ENCODE measurements at places on chromosomes 16 and 17.

- DNase-seq: no peak
Measured at GRCh38 chr16:2480948-2481347, 6.0 kb downstream of the TBC1D24 start.

DNA sequence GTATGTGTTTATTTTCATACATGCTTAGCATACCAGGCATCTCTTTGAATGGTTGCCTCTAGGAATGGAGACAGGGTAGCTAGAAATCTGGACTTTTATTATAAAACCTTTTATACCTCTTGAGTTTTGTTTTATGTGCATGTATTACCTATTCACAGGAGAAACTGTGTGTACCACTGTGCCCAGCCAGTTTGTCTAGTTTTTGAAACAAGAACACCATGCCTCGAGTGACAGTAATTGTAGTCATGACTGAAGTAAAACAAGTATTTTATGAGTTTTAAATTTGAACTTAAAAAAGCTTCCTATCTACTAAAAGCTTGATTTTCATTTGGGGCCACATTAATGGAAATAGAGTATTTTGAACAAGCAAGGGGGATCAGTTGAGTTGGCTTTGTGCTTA is 57.4 kb downstream of the SNTB2 start:
- no peak for DNase-seq

DNA sequence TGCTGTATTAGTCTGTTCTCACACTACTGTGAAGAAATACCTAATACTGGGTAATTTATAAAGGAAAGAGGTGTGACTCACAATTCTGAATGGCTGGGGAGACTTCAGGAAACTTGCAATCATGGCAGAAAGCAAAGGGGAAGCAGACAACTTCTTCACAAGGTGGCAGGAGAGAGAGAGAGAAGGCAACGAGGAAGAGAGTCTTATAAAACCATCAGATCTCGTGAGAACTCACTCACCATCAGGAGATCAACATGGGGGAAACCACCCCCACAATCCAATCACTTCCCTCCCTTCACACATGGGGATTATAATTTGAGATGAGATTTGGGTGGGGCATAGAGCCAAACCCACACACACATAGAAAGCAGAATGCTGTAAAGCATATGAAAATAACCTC is 896.2 kb downstream of the CDH11 start:
- DNase-seq: no peak

DNA sequence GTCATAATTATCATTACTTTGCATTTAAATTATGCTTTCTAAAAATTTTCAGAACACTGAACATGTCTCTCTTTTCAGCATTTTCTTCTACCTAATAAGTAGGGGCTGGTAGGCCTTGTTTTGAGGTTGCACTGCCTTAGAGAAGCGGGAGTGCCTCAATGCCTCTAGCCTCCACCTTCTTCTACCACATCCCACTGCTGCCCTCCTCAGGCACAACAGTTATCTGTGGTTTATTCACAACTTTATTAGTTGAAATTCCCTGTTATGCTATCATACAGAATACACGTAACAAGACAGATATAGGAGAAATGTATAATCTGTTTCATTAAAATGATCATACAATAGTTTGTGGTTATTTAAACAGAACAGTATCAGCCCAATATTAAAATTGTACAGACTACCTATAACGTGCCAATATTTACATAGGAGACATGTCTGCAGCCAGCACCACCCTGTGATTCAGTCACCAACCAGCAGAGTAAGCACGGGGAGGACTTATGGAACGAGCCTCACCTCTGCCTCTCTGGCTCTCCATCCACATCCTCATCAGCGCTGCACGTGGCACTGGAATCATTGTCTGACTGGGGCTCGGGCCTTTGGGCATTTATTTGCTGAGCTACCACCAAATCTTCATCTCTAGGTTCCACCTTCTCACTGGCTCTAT is 101.2 kb downstream of the TTC19 start:
- DNase-seq: no peak

GRCh38 chr17:82173351-82174041 is 39.1 kb downstream of the CCDC57 start:
- DNase-seq: no peak

DNA sequence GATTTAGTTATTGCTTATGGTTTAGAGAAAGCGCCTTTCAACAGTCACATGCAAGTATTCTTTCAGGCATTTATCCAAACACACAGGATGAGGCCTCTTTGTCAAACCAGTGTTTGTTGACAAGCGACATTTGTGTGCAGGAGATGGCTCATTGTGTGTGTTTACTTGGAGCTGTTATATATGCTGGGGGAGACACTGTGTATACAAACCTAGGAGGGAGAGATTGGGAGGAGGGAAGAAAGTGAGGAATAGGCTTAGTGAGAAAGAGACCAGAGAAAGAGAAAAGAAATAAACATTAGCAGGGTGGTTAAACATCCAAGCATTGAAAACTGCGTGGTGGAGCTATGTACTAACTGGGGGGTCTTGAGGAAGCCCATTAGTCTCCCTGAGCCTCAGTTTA is 437.6 kb downstream of the MAF start:
- no peak for DNase-seq

DNA sequence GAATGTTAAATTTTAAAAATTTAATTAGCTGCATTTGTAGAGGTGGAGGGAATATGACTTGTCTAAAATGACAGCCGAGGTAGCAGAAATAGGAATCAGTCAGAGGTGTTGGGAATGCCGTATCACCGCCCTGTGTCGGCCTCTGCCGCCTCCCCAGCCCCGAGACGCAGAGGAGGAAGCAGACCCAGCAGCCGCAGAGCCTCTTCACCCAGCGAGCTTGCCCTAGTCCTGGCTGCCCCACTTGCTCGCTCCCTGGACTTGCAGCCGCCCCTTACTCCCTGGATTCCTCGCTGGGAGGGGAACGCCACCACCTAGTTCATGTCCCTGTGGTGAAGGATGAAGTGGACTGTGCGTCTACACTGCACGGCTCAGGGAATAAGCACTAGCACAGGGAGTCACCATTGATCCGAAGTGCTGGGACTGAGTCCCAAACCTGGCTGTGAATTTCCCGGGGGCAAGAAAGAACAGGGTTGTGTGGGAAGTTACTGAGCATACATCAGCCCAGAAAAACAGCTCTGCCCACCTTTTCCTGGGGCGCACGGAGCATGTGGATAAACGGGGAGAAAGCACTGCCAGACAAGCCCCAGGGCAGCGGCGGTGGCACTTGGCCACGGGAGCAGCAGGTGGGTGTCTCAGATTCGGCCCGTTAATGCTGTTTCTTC is 76.8 kb downstream of the RPTOR start:
- no peak for DNase-seq

GRCh38 chr17:13727441-13728171 is 125.9 kb upstream of the HS3ST3A1 start:
- DNase-seq: no peak

- DNase-seq: no peak
Measured at GRCh38 chr17:40922239-40922638, 15.2 kb downstream of the KRT23 start.

- DNase-seq: no peak
Measured at GRCh38 chr17:20206591-20206990, 197.4 kb downstream of the SPECC1 start.

DNA sequence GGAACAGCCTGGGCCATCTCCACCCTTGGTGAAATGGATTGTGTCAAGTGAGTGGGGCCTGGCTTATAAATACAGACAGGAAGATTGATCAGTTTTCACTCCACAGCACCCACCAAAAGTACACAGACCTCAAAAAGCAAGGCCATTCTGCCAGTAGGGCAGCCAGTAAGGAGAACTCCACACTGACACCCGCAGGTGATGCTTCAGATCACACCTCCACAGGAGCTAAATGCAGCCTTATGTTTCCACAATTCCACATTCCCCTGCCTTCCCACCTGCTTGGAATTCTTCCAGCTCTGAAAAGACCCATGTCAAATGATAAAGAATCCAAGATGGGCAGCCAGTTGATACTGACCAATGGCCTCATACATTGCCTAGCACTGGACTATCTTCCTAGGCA is 191.1 kb downstream of the ZFHX3 start:
- no peak for DNase-seq

DNA sequence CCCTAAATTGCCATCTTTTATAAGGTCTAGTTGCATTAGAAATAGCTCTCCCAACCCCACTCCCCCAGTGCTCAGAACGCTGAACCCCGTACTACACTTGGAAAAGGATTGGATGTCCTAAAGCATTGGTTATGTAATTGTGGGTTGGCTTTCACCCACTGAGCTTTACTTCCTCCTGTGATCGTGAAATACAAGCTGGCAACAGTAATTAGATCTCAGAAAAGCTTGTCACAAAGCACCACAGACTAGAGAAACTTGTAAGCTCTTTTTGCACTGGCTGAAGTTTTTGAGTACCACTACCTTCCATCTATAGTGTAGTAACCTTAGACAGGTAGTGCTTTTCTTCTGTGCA is 54.4 kb downstream of the SIAH1 start:
- DNase-seq: no peak

DNA sequence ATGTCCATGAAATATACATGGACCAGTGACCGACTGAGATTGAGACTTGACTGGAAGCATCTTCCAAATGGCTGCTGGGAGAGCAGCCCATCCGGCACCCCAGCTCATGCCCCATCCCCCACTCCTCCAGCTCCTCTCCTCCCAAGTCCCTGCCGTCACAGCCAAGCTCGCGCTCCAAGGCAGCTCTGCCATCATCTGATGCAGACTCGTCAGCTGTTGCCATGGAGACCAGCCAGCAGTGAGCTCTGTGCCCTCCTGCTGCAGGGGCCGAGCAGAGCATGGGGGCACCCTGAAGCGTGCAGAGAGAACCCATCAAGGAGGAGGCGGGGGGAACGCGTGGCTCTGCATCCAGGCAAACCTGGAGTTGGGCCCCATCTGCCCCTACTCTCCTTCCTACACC is 74.5 kb upstream of the TNRC6C start:
- no peak for DNase-seq

DNA sequence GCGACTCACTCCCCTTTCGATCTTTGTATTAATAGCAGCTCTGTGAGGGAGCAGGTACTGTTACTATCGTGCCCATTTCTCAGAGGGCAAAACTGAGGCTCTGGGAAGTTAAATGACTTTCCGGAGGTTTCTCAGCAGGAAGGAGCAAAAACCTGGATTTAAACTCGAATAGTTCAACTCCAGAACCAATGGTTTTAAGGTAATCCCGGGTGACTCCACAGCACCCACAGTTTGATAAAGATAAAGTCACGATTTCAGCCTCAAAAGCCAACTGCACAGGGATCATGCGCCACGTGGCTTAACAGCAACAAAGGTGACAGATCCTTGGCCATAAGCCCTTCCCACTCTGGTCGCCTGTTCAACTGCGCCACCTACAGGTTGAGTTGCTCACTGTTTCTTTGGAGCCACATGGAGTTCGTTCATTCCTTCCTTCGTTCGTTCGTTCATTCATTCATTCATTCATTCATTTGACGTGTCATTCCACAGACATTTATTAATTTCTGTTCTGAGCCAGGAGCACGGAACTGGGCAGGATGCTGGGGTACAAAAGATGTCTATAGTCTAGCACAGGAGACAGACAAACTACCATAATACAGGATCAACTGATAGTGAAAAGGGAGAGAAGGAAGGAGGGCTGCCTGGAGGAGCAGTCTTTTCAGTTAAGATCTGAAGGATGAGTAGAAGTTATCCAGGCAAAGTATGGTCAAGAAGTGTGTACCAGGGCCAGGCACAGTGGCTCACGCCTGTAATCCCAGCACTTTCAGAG is 134.8 kb downstream of the HS3ST2 start:
- DNase-seq: no peak

DNA sequence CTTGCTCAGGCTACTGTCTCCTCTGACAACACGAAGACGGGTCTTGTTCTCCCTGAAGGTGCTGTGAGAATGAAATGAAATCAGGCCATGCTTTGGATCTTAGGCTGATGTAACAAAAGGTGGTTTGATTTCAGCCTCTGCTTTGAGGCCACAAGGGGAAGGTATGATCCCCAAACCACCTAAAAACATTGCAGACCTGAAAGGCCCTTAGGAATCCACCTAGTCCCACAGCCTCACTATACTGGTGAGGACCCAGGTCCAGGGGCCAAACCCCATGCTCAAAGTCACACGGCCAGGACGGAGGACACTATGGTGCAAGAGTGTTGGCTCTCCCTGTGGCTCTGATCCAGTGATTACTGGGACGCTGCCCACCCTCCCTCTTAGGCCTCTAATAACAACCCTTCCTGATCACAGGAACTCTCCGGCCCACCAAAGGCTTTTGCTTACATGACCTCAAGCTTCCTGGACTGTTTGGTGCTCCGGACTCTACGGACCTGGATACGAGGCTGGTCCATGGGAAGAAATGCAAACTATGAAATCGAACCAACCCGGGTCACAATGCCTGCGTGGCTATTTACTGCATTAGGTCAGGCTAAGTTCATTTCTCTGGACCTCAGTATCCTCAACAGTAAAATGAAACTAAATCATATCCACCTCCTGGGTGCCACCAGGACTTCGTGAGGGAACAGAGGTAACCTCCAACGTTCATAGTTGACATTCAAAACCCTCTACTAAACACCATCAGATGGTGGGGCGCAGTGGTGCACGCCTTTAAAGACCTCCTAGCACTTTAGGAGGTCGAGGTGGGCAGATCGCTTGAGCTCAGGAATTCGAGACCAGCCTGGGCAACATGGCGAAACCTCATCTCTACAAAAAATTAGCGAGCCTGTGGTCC is 1.5 kb downstream of the TRIM25 start:
- no peak for DNase-seq

GRCh38 chr17:49327835-49328784 is 33.9 kb downstream of the ZNF652 start:
- no peak for DNase-seq

DNA sequence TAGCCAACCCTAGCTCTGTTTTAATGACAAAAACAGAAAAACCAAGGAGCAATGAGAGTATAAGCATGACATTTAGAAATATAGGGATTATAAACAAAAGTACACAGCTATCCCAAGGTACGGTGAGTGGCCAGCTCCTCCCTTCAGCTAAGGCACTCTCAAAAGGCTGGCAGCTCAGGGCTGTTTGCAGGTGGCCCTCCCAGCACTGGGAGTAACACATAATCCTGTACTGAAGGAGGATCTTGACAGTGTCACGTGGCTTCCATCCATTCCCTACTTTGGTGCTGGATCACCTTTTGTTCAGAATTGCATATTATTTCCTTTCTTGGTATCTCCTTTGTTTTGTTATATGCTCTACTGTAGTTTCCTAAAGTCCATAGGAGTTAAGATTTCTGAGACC is 500.8 kb downstream of the KCNJ18 start:
- DNase-seq: no peak

GRCh38 chr16:21959050-21959449 is 5.9 kb downstream of the UQCRC2 start:
- DNase-seq: no peak

DNA sequence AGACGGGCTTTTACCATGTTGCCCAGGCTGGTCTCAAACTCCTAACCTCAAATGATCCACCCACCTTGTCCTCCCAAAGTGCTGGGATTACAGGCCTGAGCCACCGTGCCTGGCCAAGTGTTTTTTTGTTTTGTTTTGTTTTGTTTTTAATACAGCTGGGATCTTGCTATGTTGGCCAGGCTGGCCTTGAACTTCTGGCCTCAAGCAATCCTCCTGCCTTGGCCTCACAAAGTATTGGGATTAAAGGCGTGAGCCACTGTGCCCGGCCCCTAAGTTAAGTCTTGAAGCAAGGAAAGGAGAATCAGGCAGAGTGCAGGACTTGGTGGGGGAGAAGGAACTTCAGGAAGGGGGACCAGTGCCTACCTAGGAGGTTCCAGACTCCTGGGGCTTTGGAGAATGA is 51.7 kb upstream of the NOL11 start:
- no peak for DNase-seq

GRCh38 chr17:18319604-18320256 is 4.6 kb downstream of the SMCR8 start:
- no peak for DNase-seq

GRCh38 chr17:17572010-17572785 is 19.3 kb downstream of the PEMT start:
- DNase-seq: no peak
